Body of pancreas (tissue), 4 donors: ENCODE measurements at places on chromosomes 2 and 18.

GRCh38 chr2:191917967-191918651 lies 71.2 kb upstream of the CAVIN2 start:
- H3K27ac ChIP-seq: no peak overlapping the region
- no peaks in the 10 kb centered on the region for H3K4me1 ChIP-seq
- no peaks in the 10 kb centered on the region for H3K27me3 ChIP-seq
- no peak for DNase-seq
- no peaks in the 10 kb centered on the region for H3K36me3 ChIP-seq

DNA sequence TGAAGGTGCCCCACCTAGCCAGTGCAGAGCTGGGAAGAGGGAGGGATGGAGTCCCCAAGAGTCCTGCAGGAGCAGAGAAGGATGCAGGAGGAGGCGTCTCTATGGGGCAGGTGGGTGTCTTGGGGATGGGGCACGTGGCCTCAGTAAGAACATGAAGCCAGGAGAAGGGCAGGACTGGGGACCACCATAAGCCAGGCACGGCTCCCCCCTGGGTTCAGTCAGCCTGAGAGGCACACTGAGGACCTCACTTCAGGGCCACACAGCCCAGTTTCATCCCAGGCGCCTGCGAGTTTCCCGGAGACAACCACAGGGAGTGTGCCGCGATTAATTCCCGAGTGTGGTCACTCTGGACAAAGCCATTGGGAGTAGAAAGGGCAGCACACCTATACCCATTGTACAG lies 120.3 kb downstream of the GYPC start:
- H3K4me1 ChIP-seq: no peaks in the 10 kb centered on the region
- H3K36me3 ChIP-seq: no peaks in the 10 kb centered on the region
- peak overlapping the region; percentile 76 for H3K27ac ChIP-seq
- H3K4me3 ChIP-seq: no peak overlapping the region
- peak; percentile 15 for DNase-seq

- no peaks in the 10 kb centered on the region for H3K27me3 ChIP-seq
- no peak overlapping the region for H3K27ac ChIP-seq
- H3K4me3 ChIP-seq: no peak overlapping the region
- DNase-seq: no peak
These were observed 250.5 kb downstream of the SLC8A1 start for GRCh38 chr2:40201425-40201824.

- H3K36me3 ChIP-seq: no peaks in the 10 kb centered on the region
- H3K4me3 ChIP-seq: no peak overlapping the region
- no peak overlapping the region for H3K27ac ChIP-seq
- H3K27me3 ChIP-seq: no peaks in the 10 kb centered on the region
These were observed 6.7 kb downstream of the CRIM1 start for GRCh38 chr2:36362291-36362690.

- H3K4me3 ChIP-seq: no peak overlapping the region
- H3K4me1 ChIP-seq: no peaks in the 10 kb centered on the region
- DNase-seq: no peak
- no peaks in the 10 kb centered on the region for H3K27me3 ChIP-seq
These were observed 539.6 kb downstream of the SATB2 start for GRCh38 chr2:198917926-198918720.

DNA sequence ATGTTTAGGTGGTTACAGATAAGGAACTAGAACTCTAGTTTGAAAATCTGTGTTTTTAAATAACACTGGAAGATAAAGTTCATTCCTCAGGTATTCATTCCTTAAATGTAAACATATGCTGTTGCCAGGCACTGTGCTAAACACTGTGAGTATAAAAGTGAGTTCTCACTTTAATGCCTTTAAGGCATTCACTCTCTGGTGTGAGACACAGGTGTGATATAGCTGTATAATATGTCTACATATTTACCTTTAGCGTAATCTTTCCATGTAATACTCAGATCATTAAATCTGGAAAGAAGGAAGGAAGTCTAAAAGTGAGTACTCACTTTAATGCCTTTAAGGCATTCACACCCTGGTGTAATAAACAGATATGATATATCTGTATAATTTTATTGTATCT lies 472.6 kb downstream of the PARD3B start:
- no peaks in the 10 kb centered on the region for H3K4me1 ChIP-seq
- no peak for DNase-seq

- H3K4me1 ChIP-seq: no peaks in the 10 kb centered on the region
- no peak overlapping the region for H3K27ac ChIP-seq
- DNase-seq: no peak
- H3K27me3 ChIP-seq: no peaks in the 10 kb centered on the region
- H3K4me3 ChIP-seq: no peak overlapping the region
These were observed 218.8 kb downstream of the HAUS1 start for GRCh38 chr18:46322941-46323340.

DNA sequence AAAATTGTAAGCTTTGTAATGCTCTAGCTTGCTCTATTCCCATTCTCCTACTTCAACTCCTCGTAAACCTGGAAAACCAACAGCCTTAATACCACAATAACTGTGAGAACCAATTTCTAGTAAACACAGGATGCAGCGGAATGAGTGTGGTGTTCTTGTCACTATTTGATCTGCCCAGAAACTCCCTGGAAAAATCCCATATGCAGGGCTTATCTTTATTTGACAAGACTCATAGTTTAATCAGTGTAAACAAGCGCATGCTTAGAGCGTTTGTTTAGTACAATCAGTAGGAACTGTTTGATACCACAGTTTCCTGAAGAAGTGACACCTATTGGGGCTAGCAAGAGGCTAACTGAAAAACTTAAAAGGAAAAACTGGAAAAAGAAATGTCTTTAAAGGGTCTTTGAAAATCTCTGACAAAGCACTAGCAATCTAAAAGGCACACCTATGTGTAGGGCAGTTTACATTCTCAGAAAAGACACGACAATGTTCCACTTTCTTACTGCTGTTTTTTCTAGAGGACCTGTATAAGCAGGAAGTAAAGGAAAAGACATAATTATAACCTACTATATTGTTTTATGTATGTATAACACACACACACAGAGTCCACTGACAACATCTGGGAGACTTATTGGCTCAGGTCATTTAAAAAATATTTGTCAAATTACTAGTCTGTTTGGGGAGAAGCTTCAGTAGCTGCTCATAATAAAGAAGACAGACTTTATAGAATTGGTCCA lies 241.4 kb upstream of the KLHL14 start:
- peaks cover 9% of the 10 kb centered on the region for H3K4me1 ChIP-seq
- no peak for DNase-seq
- no peak overlapping the region for H3K4me3 ChIP-seq
- no peaks in the 10 kb centered on the region for H3K27me3 ChIP-seq
- H3K27ac ChIP-seq: no peak overlapping the region
- no peaks in the 10 kb centered on the region for H3K36me3 ChIP-seq

DNA sequence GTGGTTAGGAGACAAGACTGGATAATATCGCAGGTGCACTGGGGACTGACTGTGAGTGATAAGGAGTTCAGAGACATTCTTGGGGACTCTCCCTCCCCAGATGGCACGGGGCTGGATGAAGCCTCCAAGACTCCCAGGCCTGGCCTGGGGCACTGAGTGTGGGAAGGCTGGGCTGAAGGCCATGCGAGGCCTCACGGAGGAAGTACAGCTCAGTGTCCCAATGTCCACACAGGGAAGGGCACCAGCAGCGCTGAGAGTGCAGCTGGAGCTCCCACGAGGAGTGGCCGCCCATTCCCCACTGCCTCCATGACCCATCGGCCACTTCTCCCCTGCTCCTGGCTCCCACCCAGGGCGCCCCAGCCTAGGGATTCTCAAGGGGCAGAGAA lies 6.5 kb downstream of the MFSD2B start:
- no peak for DNase-seq
- H3K36me3 ChIP-seq: no peaks in the 10 kb centered on the region
- H3K4me3 ChIP-seq: no peak overlapping the region
- no peak overlapping the region for H3K27ac ChIP-seq
- H3K27me3 ChIP-seq: no peaks in the 10 kb centered on the region

- no peak for DNase-seq
- H3K4me1 ChIP-seq: no peaks in the 10 kb centered on the region
- H3K4me3 ChIP-seq: no peak overlapping the region
These were observed 309.5 kb downstream of the SATB2 start for GRCh38 chr2:199148076-199148845.

DNA sequence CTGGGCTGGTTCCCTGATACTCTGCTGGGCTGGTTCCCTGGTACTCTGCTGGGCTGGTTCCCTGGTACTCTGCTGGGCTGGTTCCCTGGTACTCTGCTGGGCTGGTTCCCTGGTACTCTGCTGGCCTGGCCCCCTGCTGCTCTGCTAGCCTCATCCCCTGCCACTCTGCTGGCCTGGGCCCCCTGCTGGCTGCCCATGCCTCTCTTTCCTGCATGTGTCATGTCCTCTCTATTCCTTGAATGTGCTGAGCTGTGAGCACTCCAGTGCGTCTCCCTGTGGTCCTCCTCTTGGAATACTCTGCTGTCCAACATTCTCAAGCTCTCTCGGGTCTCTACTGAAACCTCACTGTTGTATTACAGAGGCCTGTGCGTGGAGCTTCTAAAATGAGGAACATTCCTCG lies 216.3 kb downstream of the RNF144A start:
- H3K4me1 ChIP-seq: no peaks in the 10 kb centered on the region
- H3K4me3 ChIP-seq: no peak overlapping the region
- no peaks in the 10 kb centered on the region for H3K27me3 ChIP-seq
- no peak overlapping the region for H3K27ac ChIP-seq

DNA sequence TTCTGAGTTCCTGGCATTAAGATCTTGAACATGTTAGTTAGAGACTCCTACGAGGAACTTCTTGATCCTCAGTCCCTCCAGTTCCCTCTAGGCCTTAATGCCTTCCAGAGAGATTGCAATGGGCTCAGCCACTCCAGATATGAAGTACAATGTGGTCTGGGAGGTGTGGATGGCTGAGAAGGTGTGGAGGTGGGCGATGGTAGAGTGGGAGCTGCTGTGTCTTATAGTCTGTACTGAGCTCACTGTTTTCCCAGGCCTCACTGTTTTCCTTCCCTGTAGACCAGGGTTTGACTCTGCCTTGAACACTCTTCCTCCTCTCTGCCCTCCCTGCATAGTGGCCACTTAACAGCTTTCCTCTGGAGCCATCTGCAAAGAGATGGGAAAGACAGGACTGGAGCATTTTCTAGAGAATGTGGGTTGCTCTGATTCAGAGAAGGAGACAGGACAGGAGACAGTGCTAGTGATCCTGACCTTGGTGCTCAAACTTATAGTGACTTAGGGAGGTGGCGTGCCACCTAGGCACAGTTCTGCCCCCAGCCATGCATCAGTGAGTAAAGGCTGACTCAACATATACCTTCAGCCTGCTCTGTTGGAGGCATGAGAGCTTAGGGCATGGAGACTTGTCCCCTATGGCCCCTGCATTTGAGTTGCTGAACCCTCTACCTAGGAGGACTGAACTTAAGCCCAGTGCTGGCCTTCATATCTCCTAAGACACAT lies 129.7 kb downstream of the TDRD15 start:
- DNase-seq: no peak
- H3K36me3 ChIP-seq: no peaks in the 10 kb centered on the region
- no peak overlapping the region for H3K27ac ChIP-seq
- H3K4me3 ChIP-seq: no peak overlapping the region
- no peaks in the 10 kb centered on the region for H3K27me3 ChIP-seq
- no peaks in the 10 kb centered on the region for H3K4me1 ChIP-seq

GRCh38 chr2:226798422-226799210 lies 1.0 kb downstream of the IRS1 start:
- DNase-seq: peak; percentile 57
- no peaks in the 10 kb centered on the region for H3K27me3 ChIP-seq
- H3K4me3 ChIP-seq: peak overlapping the region; percentile 92
- H3K27ac ChIP-seq: peak overlapping the region; percentile 87
- no peaks in the 10 kb centered on the region for H3K36me3 ChIP-seq

DNA sequence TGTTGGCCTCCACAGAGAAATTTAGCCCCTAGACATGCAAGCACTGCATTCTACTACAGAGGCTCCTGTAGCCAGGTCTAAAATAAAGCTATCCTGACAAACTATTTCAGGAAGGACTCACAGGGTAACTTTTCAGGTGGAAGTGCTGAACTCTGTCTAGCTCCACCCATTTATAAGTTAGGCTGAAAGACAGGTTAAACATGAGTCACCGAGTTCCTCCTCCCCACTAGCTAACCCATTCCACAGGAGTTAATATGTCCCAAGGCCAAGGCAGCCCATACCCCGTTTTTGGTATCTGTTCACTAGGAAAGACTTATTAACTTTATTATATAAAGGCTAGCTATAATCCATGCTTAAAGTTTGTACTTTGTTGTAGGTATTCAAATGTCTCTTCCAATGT lies 3.5 kb downstream of the CWC22 start:
- peaks cover 14% of the 10 kb centered on the region for H3K4me1 ChIP-seq
- DNase-seq: no peak
- no peaks in the 10 kb centered on the region for H3K36me3 ChIP-seq
- no peaks in the 10 kb centered on the region for H3K27me3 ChIP-seq
- no peak overlapping the region for H3K27ac ChIP-seq

- H3K36me3 ChIP-seq: no peaks in the 10 kb centered on the region
- H3K27me3 ChIP-seq: no peaks in the 10 kb centered on the region
These were observed 47.5 kb downstream of the TWIST2 start for GRCh38 chr2:238895361-238895882.

DNA sequence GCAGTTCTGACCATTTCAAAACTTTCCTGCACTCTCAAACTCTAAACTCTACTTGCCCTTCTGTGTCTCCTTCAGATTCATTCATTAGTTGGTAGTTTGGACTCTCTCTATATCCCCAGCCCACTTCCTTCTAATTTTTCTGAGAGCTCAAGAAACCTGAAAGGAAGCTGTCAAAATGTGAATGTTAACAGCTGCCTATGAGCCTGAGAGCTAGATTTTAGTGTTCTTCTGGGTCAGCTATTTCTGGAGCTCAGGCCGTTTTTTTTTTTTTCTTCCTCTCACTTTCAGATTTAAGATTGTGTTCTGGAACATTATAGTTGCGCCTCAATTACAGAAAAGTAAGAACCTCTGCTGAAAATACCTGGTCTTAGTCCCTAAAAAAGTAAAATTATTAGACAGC lies 73.1 kb downstream of the RTN4 start:
- H3K27me3 ChIP-seq: no peaks in the 10 kb centered on the region
- H3K36me3 ChIP-seq: no peaks in the 10 kb centered on the region
- DNase-seq: no peak
- H3K4me3 ChIP-seq: no peak overlapping the region
- peak overlapping the region; percentile 57 for H3K27ac ChIP-seq

DNA sequence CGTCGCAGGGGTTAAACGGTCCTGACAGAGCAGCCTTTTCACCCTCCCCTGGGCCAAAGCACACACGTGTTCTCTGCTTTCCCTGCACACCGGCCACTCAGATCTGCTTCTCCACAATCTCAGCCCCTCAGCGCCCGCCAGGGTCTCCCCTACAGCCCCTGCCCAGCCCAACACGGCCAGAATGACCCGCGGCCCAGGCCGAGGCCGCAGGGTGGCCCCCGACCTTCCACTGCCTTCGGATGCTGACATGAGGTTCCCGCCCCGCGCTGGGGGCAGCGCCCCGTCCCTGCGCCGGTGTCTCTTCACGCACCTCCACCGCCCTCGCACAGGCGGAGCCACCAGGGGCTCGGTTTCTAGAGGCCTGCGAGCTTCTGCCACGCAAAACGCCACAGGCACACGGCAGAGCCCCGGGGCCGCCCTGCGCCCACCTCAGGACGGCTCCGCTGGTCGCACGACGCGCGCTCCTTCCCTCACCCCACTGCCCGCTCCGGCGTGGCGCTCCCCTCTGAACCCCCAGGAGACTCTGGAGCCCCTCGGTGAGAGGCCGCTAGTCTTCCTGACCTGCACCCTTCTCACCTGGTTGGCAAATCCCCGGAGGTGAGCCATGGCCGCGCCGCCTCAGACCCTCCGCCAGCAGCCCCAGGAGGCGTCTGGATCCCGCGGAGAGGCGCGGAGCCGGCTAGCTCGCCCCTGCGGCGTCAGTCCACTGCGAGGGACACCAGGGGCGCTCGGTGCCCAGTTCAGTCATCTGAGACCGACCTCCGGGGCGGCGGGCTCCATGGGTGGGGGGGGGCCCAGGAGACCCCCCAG lies 749 bp downstream of the STK25 start:
- peak; percentile 54 for DNase-seq
- peak overlapping the region; percentile 65 for H3K27ac ChIP-seq
- peaks cover 63% of the 10 kb centered on the region for H3K4me1 ChIP-seq
- H3K4me3 ChIP-seq: peak overlapping the region; percentile 88
- H3K36me3 ChIP-seq: no peaks in the 10 kb centered on the region
- no peaks in the 10 kb centered on the region for H3K27me3 ChIP-seq
